ENCODE measurements at places on chromosomes 1 and 21.

- DNase-seq: no peak
Measured at GRCh38 chr1:159779403-159779851, 1.3 kb upstream of the DUSP23 start.

DNA sequence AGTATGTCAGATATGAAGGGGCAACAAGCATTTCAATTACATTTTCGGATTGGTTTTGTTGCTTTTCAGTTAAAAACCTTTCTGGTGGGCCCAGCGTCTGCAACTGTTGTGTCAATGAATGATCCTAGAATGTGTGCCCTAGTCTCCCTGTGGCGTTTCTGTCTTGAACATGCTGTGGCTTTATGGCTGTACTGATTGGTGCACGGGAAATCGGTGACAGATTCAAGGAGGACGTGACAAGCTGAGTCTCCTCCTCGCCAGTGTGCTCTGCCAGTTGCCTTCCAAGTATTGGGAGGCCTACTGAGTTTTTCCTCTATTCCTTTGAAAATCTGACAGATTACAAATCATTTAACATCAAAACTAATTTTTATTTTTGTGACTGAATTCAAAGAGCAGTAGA lies 127.6 kb downstream of the ZP4 start:
- no peak for DNase-seq

- DNase-seq: no peak
Measured at GRCh38 chr1:95146637-95147036, 29.5 kb downstream of the TLCD4 start.

DNA sequence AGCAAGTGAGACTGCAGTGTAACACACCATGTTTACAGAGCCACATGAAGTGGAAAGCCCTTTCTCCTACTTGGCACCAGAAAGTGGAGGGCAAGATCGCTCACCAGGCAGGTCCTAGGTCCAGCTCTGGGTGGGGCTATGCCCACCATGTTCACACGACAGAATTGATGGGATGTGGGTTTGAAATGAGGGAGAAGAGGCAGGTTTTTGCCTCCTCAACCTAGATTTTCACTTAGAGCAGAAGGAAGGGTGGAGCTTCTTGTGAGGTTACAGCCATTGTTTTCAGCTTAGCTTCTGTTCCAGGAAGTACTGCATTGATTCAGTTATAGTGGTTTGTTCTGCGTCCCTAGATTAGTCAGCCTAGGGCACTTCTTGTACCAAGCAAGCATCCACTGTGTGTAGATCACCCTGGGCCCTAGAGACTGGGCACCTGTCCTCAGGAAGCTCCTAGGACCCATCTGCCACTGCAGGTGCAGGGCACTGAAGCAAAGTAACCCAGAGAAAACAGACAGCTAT lies 2.3 kb downstream of the CD53 start:
- DNase-seq: no peak

DNA sequence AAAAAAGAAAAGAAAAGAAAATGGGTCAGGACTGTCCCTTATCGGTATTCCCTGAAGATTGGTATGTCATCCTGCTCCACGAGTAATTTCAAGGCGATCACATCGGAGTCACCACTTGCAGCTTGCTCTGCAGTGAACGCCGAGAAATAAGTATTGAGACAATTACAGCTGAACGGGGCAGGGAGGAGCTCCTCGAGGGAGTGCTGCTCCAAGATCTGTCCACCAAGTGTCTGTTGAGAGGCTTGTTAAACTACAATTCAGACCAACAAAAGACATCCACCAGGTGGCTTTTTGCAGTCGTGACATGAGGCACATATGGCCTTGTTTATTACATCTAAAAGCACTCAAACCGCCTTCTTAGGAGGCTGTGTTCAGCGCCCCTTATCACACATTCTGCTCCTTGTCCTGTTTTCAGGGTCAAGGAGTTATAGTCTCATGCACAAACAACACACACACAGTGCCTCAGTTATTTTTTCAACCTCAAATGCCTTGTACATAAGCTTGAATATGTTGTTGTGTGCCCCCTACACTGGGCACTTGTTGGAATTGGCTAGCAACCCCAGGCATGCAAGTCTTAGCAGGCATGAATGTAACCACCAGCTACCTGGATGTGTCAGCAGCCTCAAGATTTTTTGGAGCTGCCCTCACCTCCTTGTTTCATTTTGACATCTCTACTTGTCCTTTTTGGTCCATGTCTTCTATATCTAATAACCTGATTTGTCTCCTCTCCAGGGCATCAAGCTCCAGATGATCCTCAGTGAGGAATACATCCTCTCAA lies 13.0 kb upstream of the CD48 start:
- DNase-seq: no peak

- no peak for DNase-seq
Measured at GRCh38 chr1:206011057-206011456, 7.9 kb upstream of the RAB7B start.

DNA sequence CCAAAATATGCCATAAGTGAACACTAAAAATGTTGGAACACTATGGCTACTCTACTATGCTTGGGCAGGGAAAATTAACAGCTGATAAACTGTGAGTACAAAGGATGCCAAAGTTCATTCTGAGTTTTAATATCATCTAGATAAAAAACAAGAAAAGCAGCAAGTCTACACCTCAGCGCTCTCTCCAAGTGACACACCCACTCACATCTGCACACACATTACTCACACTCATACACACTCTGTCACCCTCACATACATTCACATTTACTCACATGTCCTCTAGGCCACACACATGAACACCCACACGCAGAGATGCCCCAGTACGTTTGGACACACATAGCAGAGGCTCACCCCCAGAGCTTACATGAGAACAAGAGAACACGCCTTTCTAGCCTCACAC lies 87.3 kb upstream of the RAB4A start:
- no peak for DNase-seq

- no peak for DNase-seq
Measured at GRCh38 chr1:245433561-245433960, 278.8 kb downstream of the KIF26B start.

GRCh38 chr1:30816211-30817076 lies 58.9 kb upstream of the LAPTM5 start:
- DNase-seq: no peak

DNA sequence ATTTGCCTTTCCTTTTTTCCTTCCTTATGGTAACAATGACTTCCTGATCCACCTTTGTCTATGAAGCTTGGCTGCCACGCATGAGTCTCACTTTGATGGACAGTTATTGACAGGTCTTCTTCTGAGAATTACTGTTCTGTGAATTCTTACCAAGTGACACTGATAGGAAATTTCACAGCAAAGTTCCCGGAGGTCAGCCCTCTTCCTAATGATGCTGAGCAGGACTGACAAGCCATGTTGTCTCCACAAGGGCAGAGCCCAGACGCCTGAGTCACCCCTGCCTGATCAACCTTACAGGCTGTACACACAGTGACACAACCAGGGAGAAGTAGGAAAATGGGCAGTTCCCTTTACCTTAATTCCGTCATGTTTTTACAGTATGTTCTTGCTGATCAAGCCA lies 44.2 kb downstream of the ZC3H11B start:
- no peak for DNase-seq

DNA sequence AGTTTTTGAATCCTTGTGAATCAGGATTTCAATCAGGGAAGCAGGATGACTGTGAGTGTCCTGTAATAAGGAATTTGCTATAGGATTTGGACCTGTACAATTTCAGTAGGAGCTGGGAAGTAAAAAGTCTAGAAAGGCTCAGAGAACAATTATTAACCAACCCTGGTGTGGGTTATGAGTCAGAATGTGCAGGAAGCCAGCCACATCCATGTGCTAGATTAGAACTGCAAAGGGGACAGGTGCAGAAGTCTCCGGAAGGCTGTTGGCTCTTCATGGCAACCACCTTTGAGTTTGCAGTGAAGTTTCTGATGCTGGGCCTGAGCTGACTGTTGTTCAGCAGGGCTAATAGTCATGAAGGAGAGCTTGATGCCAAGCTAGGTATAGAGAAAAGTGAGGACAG lies 70.7 kb downstream of the SPATA46 start:
- no peak for DNase-seq

GRCh38 chr1:176144526-176144925 lies 62.6 kb downstream of the COP1 start:
- no peak for DNase-seq

- DNase-seq: no peak
Measured at GRCh38 chr1:177566495-177566894, 395.7 kb downstream of the BRINP2 start.

GRCh38 chr1:84620720-84621313 lies 46.6 kb upstream of the CTBS start:
- DNase-seq: peak; percentile 72

DNA sequence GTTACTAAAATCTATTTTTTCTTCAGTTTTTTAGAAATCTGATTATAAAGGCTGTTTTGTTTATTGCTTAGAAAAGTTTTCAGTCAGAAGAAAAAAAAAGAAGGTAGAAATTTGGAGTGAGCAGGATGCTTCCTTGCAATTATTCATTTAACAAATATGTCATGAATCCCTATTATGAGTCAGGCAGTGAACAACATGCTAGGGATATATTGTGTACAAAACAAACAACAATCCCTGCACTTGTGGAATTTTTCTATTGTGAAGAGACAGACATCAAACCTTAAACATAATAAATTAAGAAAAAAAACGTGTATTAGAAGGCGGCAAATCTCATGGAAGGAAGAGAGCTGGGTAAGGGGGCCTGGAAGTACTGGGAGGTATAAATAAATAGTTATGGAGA lies 664.1 kb upstream of the CAMK1G start:
- no peak for DNase-seq

GRCh38 chr1:89905395-89906058 lies 84.7 kb downstream of the LRRC8D start:
- DNase-seq: no peak

- peak; percentile 3 for DNase-seq
Measured at GRCh38 chr1:4048076-4048475, 148.0 kb upstream of the C1orf174 start.

DNA sequence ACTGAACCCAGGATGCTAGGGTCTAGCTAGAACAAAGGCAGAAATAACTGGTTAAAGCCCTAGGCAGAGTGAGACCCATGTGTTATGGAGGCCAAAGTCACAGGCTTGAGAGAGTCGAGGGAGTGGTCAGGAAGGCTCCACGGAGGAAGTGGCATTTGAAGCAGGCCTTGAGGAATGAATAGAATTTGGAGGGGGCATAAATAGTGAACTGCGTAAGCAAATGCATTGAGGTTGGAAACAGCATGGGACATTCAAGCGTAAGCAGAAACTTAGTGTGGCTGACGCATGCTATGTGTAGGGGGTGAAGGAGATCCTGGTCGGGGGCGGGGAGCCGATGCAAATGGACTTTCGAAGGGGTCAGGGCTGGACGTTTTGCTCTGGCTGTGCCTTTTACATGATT lies 11.5 kb downstream of the AZIN2 start:
- DNase-seq: no peak

All from NCI-H524 treated with DMSO at 0.1 percent for 48 hours (cell line).